ENCODE measurements at places on chromosomes 6 and 20.

GRCh38 chr6:10151144-10151915, 263.5 kb downstream of the TFAP2A start:
- DNase-seq: no peak

- no peak for DNase-seq
Measured at GRCh38 chr6:36851626-36852025, 12.4 kb upstream of the CPNE5 start.

GRCh38 chr20:59386809-59387208, 86.4 kb downstream of the EDN3 start:
- DNase-seq: no peak

GRCh38 chr20:9342651-9343050, 171.7 kb upstream of the LAMP5 start:
- DNase-seq: no peak

- no peak for DNase-seq
Measured at GRCh38 chr6:145723646-145724045, 11.7 kb downstream of the EPM2A start.
